Osteoblast (primary cell): ENCODE measurements at places on chromosomes 2 and 18.

DNA sequence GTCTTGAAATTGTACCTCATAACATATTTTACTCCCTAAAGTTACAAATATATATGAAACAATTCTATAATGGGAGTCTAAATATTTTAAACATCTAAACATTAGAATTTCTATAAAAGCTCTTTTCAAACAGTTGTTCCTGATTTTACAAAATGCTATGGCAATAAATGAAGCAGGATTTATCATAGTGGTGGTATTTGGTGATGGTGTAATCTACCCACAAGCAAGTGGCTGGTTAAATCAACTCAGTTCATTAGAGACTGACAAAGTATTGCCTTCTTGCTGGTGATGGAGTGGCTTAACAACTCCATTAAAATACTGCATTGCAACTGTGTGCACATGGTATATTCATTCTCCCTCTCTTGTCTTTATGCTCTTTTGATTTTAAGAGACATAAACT is 138.9 kb downstream of the PMAIP1 start:
- no peaks in the 10 kb centered on the region for H3K27me3 ChIP-seq
- H3K27ac ChIP-seq = no peak overlapping the region
- no peak for DNase-seq

DNA sequence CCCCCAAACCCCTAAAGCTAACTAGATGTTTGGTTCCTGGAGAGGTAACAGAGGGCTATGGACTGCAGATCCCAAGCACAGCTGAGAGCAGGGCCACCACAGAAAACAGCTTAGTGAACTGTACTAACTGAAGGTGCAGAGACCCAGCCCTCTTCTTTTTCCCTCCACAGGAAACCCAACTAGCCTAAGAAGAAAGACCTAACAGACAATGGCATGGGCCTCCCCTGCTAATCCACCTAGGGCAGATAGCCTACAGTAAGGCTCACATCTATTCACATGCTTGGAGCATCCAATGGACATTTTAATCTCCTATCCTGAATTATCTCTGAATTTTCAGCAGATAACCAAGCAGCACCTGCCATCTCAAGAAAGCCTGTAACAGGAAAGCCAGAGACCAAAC is 8.8 kb upstream of the FECH start:
- no peak overlapping the region for H3K27ac ChIP-seq
- H3K27me3 ChIP-seq = no peaks in the 10 kb centered on the region
- no peaks in the 10 kb centered on the region for H3K4me1 ChIP-seq
- no peak for DNase-seq
- H3K4me3 ChIP-seq = no peak overlapping the region

DNA sequence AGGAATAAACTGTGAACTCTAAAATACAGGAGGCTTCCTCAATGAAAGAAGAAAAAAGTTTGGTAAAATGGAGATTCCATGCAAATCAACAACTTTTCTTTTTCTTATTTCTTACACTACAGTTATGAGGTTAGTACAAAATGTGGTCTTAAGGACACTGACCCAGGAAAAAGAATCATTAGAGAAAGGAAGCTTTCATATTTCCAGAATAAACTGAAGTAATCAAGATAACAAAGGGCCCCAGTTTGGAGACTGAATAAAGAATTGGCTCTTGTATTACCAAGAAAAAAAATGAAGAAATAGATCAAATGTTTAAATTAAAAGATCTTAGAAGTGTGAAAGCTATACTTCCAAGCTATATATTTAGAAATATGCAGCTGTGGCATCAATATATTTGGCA is 72.3 kb downstream of the SLC66A3 start:
- no peak overlapping the region for H3K4me3 ChIP-seq
- DNase-seq = no peak
- H3K27ac ChIP-seq = no peak overlapping the region

DNA sequence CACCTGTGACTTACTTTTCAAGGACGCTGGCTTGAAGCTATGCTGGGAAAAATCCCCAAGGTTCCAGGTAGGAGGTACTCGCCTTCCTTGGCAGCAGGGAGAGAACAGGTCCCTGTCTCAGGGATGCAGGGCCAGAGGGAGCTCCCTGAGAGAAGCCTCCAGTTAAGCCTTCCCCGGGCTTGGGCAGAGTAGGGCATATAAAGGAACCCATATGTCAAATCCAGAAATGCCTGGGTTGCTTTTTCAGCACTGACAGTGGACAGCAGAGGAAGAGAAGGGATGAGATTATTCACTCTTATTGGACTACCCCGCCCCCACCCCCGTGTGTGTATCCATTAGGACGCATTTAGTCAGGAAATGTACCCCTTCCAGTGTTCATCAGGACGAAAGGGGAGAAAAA is 89.3 kb upstream of the TEX51 start:
- no peaks in the 10 kb centered on the region for H3K27me3 ChIP-seq
- no peaks in the 10 kb centered on the region for H3K4me1 ChIP-seq
- no peaks in the 10 kb centered on the region for H3K36me3 ChIP-seq
- H3K27ac ChIP-seq = no peak overlapping the region
- DNase-seq = no peak

DNA sequence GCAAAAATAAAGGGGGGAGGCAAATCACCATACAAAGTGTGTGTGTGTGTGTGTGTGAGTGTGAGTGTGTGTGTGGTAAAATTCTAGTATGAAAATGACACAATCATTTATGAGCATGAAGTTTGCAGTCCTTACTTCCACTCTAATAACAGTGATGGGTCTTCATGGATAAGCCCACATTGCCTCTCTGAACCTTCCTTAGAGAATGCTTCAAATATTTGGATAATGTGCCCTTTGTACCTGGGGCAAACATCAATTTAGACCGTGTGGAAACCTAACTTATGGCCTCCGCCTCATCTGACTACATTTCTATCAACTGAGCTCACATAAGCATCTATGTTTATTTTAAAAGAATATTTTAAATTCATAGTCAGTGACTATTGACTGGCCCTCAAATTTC is 3.7 kb downstream of the SCN9A start:
- no peak overlapping the region for H3K27ac ChIP-seq
- no peak overlapping the region for H3K4me3 ChIP-seq
- no peaks in the 10 kb centered on the region for H3K36me3 ChIP-seq
- no peaks in the 10 kb centered on the region for H3K27me3 ChIP-seq
